ENCODE measurements at places on chromosomes 6 and 20.
A peak's percentile ranks its signal among the peaks of the same experiment; 100 is the strongest.

GRCh38 chr20:7728338-7728737 is 211.9 kb downstream of the HAO1 start:
- no peak for DNase-seq

GRCh38 chr20:2871661-2872458 is 1.4 kb upstream of the PTPRA start:
- DNase-seq: no peak

- no peak for DNase-seq
Measured at GRCh38 chr20:63070771-63071540, 64.2 kb upstream of the BHLHE23 start.

- DNase-seq: no peak
Measured at GRCh38 chr6:13454286-13455221, 32.8 kb downstream of the GFOD1 start.

- DNase-seq: peak; percentile 91
Measured at GRCh38 chr6:152380993-152381898, 255.9 kb downstream of the SYNE1 start.

GRCh38 chr6:112253498-112253840 is 898 bp downstream of the LAMA4 start:
- peak; percentile 48 for DNase-seq

GRCh38 chr20:34268851-34269636 is 27.8 kb downstream of the ASIP start:
- DNase-seq: no peak

GRCh38 chr6:44036196-44036595 is 91.1 kb downstream of the MRPL14 start:
- DNase-seq: no peak

GRCh38 chr20:18197382-18198070 is 59.9 kb downstream of the KAT14 start:
- DNase-seq: no peak

DNA sequence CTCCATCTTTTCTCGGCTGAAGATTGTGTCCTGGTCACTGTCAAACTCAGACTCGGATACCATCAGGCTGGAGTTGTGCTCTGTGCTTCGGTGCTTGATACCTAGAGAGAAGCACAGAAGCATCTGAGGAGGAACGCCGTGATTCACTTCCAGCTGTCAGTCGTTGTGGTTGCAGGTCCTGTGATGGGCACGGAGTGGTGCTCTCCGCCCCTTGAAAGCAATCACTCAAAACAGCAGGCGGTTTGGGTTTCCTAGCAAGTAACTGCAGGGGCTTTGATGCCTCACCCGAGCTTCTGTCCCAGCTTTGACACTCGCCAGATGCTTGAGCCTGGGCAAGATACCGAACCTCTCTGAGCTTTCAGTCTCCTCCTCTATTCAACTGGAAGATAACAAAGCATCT is 52.5 kb downstream of the ALDH5A1 start:
- DNase-seq: no peak

DNA sequence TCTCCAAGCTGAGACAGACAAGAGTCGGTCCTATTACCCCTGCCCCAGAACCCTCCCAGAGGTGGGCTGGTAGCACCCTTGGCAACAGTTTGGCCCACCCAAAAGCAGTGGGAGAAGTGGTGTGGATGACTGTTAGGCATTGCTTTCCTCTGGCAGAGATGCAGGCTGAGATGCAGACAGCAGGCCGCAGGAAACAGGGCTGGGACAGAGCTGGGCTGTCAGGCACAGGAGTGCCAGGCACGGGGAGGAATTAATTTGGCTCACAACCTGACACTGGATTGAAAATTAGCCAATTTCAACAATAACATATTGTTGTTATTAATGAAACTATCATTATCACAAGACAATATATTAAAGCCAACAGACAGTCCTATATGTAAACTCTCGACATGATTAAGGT is 15.7 kb upstream of the SIRT5 start:
- no peak for DNase-seq

- no peak for DNase-seq
Measured at GRCh38 chr20:41951615-41952014, 333.4 kb upstream of the CHD6 start.

GRCh38 chr6:116682334-116682712 is 1.3 kb downstream of the KPNA5 start:
- DNase-seq: peak; percentile 53

DNA sequence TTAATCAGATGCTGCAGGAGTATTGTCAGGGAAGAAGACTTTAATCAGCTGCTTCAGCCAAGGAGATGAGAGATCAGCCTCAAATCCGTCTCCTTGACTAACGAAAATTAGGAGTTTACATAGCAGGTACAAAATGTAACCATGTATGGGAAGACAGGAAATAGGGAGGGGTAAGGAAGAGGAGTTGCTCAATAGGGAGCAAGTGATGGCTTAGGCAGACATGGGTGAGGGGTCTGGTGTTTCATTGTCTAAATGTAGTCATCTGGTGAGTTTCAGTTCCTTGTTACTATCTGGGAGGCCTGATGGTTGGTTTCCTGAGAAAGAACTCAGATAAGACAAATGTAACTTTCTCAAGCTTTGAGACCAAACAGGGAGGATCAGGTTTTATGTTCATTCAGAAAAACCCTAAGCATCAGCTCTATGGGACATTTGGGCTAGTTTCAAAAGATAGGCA is 217.3 kb upstream of the SULF2 start:
- DNase-seq: no peak

- DNase-seq: peak; percentile 45
Measured at GRCh38 chr6:25219216-25219916, 59.8 kb upstream of the CARMIL1 start.

DNA sequence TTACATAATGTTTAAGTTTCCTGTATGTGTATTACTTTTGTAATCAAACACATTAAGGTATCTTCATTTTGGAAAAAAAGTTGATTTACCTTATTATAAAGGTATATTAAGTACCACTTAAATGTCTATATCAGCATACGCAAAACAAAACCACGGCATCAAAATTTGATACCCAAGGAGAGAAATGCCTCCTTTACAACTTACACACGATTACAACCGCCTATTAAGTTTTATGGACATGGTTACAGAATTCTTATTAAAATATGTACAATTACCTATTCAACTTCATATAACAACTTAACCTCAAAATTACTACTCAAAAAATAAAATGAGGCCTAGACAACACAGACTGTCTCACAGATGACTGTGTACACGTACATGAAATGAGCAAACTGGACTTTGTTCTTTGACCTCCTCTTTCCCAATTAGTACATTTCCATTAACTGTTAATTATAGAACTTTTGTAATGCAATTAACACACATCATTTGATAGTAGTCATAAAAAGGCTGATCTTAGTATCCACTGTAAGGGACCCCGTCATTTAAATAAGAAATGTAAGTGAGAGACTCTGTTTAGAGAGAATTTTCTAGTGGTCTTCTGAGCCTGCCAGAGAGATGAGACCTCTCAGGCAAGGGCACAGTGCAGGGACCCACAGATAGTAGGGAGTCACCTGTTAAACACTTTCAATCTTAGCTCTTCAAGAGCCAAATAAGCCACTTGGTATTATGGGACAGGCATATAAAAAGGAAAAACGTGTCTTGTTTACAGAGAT is 2.5 kb downstream of the DIDO1 start:
- DNase-seq: no peak

GRCh38 chr6:42338744-42339222 is 112.9 kb downstream of the TRERF1 start:
- DNase-seq: no peak

All from spinal cord (tissue), 10 donors.